ENCODE measurements at places on chromosomes 4 and X. TPM values are rescaled to one million over a fixed set of nuclear protein-coding genes. Genes with fewer than 3 reads are reported as not detected.

CENPVL1 gene
- polyA plus RNA-seq: not detected

TADA2B gene
- 26.6 TPM for polyA plus RNA-seq

DNA sequence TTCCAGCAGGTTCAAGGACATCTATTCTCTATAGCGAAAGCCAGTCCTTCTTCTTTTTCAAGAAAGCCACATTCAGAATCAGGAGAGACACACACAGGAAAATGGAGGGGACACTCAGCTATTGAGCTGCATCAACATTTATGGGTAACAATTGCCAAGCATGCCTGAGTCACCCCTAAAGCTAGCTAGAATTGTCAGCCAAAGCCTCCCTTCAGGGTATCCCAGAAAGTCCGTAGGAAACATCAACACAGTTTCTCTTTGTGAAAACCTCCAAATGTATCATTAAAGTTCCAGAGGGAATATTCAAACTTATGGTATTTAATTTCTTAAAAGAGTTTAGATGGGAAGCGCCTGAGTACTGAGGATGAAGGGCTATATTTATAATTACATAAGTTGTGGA lies 331.1 kb upstream of the SLC7A11 start:
- DNase-seq: no peak

- DNase-seq: no peak
Measured at GRCh38 chrX:71941145-71941544, 30.5 kb downstream of the NHSL2 start.
